ENCODE measurements at places on chromosomes 13 and 19.

DNA sequence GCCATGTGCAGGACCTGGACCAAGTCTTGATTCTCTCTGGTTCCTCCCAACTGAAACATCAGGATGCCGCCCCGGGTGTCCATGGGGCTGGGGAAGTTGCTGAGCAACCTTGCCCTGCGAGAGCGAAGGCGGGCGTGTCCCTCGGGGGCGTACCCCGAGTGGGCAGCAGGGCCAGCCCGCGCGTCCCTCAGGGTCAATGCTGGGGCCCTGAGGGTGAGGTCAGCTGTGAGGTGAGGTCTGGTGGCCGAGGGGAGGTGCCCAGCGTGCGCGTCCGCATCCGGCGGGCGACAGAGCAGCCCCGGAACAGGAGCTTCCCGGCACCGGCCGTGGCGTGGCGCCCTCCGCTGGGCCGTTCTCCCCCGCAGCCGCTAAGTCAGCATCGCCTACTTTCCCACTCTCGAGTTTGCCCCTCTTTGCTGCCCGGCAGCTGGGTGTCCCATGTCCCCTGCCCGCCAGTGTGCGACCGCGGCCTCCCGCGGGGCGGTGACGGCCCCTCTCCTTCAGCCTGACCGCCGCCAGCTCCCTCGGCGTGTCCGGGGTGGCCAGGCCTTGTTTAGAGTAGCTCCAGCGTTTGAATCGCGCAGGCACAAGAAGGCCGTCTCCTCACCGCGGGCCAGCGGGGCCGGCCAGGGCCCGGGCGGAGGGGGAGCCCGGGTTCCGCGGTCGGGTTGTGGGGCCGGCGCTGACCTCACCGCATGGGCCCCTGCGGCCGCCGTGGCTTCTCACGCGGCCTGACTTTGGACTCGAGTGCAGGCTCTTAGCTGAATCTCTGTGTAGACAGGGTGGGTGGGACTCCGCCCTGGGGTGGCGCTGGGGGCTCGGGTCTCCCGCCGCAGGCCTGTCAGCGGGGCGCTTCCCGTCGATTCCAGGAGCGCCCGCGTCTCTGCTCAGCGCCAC, 33.0 kb downstream of the GJA3 start:
- DNase-seq: no peak

DNA sequence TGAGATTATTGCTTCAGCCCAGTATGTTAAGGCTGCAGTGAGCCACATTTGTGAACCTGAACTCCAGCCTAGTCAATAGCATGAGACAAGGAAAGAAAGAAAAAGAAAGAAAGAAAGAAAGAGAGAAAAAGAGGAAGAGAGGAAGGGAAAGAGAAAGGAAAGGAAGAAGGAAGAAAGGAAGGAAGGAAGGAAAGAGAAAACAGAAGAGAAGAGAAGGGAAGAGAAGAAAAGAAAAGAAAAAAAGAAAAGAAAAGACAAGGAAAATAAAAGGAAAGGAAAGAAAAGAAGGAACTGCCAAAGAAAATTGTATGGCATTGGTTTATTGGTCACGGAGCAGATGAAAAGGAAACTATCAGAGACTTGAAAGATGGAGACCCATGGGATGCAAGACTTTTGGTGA, 1158.8 kb downstream of the OLFM4 start:
- DNase-seq: no peak

DNA sequence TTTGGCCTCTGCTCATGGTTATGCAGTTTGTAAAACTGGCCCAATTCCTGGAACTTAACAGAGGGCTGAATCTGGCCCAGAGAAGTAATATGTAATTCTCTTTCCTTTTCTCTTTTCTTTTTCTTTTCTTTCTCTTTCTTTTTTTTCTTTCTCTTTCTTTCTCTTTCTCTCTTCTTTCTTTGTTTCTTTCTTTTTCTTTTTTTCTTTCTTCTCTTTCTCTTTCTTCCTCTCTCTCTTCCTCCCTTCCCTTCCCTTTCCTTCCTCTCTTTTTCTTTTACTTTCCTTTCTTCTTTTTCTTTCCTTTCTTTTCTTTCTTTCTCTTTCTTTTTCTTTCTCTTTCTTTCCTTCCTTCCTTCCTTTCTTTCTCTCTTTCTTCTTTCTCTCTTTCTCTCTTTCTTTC, 88.8 kb upstream of the SLITRK5 start:
- no peak for DNase-seq

- DNase-seq: peak; percentile 98
Observed at GRCh38 chr19:55189403-55189835, 9.3 kb upstream of the SYT5 start.

GRCh38 chr13:99033814-99034213, 56.0 kb upstream of the DOCK9 start:
- no peak for DNase-seq

GRCh38 chr13:41650706-41651105, 193.4 kb downstream of the RGCC start:
- DNase-seq: no peak

GRCh38 chr13:27130979-27131623, 40.5 kb downstream of the USP12 start:
- DNase-seq: peak; percentile 81

GRCh38 chr13:99992949-99993351, 11.4 kb downstream of the ZIC2 start:
- no peak for DNase-seq

- no peak for DNase-seq
Observed at GRCh38 chr19:49653466-49653806, 11.4 kb downstream of the SCAF1 start.

DNA sequence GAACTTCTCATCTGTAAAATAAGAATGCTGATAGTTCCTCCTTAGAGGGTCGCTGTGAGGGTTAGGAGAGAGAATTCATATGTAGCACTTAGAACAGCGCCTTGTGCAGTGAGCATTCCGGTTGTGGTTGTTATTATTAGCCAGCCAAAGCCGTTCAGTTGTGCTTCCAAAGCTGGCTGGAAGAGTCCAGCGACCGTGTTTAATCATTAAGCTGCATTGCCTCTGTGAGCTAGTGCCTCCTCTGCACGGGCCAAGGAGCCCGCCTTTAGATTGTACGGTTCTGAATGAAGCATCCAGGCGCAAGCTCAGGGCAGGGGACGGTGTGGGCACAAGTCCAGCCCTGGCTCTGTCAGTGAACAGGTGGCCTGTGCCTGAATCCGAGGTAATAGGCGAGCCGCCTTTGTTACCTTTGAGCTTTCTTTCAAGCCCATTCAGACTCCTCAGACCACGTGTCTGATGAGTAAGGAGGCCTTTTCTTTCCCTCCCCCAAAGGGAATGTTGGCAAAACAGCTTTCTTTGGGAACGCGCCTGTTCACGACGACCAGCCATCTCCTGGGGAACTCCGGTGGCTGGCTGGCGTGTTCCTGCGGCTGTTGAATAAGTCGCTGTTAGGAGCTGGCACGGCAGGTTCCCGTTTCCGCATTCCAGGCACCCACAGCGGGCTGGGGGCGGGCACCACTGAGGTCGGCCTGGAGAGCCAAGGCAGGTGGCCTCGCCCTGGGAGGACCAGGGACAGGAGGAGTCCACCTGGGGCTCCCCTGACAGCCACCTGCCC, 25.1 kb downstream of the SIPA1L3 start:
- peak; percentile 93 for DNase-seq

DNA sequence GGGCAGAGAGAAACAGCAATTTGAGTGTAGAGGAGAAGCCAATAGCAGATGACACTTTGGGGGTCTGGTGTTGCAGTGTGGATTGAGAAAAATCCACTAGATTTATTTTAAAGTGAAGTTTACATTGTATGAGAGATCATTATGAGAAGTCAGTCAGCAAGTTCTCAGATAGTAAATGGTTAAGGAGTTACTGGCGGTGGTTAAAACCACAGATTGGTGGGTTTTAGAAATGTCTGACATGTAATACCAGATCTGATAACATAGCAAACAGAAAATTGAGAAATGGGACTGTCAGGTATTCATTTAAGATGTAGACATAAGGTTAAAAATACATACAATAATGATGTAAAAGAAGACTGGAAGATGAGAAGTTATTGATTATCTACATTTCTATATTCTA, 7.2 kb downstream of the ABHD13 start:
- no peak for DNase-seq

- DNase-seq: no peak
Observed at GRCh38 chr13:27981006-27981708, 7.3 kb downstream of the URAD start.

GRCh38 chr19:30555075-30555790, 183.0 kb downstream of the ZNF536 start:
- DNase-seq: no peak

- DNase-seq: no peak
Observed at GRCh38 chr13:34155931-34156607, 338.1 kb downstream of the RFC3 start.

- no peak for DNase-seq
Observed at GRCh38 chr13:37059848-37060192, 332 bp upstream of the SUPT20H start.

GRCh38 chr13:51923983-51924539, 62.3 kb downstream of the CCDC70 start:
- DNase-seq: no peak

- DNase-seq: no peak
Observed at GRCh38 chr13:77515785-77516184, 19.7 kb upstream of the SCEL start.

DNA sequence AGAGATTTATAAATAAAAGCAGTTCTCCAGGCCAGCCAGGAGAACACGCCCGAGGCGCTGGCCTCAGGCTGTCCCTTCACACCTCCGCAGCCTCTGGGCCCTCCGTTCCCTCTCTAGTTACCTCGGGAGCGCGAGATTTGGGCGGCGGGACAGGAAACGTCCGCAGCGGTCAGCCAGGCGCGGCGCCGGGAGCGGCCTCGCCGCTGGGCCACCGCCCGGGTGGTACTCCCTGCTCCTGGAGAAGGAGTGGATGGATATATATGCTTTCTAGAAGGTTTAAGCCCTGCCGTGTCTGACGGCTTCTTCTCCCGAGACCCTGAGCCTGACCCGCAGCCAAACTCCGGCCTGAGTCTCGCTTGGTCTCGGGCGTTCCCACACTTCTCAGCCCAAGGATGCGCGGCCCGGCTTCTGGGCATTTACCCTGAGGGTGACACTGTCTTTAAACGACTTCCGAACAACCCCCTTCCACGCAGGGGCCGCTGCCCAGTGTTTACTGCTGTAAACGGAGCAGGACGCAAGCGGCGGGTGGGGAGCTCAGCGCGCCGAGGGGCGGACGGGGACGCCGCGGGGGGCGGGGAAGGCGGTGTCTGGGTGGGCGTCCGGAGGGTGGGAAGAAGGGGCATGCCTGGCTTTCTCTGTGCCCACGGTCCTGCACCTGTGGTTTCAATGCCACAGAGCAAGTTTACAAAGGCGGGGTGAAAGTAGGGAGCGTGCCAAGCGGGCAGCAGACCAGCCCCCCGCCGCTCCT, 2.0 kb upstream of the ZIC2 start:
- DNase-seq: no peak

DNA sequence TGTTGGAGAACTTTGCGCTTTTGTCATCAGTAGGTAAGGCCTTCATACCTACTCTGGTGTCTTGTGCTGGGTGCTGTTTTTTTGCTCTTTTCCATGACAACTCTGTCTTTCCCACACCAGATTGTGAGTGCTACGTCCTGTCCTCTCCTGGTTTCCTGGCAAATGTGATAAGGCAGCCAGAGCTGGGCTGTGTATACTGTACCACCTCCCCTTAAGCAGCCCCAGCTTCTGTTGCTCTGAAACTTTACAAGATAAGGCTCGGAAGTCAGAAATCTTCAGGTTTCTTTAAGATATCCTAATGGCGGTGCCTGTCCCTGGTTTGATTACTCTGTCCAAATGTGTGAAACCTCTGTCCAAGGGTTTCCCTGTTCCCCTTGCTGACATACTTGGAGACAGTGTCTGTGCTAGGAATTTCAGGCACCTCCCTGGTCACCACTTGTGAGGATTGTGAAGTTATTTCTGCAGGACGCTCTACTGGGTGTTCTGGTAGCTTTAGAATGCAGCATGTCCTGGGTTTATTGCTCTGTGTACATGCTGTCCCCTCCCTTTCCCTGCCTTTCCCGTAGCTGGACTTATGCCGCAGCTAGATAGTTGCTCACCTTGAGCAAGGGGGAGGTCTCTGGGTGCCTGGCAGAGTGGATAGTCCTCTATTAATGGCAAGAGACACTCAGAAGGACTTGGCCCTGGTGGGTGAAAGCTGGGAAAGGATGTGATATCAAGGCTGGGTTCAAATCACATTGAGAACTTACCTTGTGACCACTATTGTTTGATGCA, 7.0 kb downstream of the ZNF749 start:
- DNase-seq: no peak

- DNase-seq: no peak
Observed at GRCh38 chr19:5138606-5139582, 170.0 kb downstream of the KDM4B start.

GRCh38 chr13:103229674-103230073, 163.5 kb upstream of the SLC10A2 start:
- DNase-seq: no peak

GRCh38 chr13:47158593-47158992, 261.7 kb upstream of the HTR2A start:
- no peak for DNase-seq

GRCh38 chr13:71704656-71705055, 162.3 kb downstream of the DACH1 start:
- no peak for DNase-seq

- DNase-seq: no peak
Observed at GRCh38 chr19:53878776-53879139, 3.2 kb upstream of the PRKCG start.

GRCh38 chr13:42334329-42334706, 62.4 kb downstream of the AKAP11 start:
- DNase-seq: no peak

DNA sequence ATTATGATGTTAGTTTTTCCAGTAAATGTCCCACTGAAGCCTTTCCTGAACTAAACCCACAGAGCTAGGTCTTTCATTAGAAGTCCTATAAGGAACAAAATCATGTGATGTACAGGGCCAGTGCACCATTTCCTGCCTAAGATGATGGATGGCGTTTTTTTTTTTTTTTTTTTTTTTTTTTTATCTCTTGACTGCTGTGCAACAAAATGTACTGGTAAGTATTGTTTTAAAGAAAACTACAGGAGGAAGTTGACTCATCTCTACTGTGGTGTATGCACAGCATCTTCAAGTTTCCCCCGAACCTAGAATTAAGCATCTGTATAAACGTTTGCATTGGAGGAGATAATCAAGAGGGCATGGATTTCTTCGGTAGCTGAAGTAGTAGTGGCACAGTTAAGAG, 197.5 kb downstream of the NBEA start:
- DNase-seq: no peak

DNA sequence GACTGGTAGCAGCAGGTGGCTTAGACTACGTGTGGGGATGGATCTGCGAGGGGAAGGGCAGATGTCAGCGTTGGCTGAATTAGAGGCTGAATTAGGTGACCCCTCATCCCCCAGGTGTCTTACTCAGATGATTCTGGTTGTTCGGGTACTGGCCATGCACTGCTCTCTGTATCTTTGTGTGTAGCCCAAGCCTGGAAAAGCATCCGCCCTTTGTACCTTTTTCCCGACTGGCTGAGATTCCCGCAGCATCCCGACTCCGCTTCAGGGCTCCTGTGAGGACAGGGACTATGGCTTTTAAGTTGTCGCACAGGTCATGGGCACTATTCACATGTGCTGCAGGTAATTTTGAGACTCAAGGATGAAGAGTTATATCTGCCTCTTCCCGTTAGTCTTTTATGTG, 7.2 kb downstream of the TFDP1 start:
- no peak for DNase-seq

DNA sequence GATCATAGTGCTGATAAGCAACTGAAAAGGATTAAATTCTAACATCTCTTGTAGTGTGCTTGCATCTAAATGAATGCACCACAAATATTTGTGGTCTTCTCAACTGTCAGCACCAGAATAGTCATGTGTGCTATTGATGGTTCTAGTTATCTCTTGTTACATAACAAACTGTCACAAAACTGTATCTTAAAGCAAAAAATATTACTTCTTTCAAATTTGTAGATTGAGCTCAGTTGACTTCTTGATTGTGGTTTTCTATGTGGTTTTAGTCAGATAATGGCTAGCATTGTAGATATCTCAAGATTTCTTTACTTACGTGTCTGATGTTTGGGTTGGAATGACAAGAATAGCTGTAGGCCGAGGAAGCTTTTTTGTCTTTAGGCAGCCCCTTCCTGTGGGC, 431.3 kb downstream of the SLITRK6 start:
- DNase-seq: no peak
